MCF 10A (cell line): ENCODE measurements at places on chromosomes 12 and 14. TPM values are rescaled to one million over a fixed set of nuclear protein-coding genes. Genes with fewer than 3 reads are reported as not detected.

- DNase-seq, result peak; percentile 84
These were observed 46.9 kb upstream of the NOS1 start for GRCh38 chr12:117408161-117408791.

DNA sequence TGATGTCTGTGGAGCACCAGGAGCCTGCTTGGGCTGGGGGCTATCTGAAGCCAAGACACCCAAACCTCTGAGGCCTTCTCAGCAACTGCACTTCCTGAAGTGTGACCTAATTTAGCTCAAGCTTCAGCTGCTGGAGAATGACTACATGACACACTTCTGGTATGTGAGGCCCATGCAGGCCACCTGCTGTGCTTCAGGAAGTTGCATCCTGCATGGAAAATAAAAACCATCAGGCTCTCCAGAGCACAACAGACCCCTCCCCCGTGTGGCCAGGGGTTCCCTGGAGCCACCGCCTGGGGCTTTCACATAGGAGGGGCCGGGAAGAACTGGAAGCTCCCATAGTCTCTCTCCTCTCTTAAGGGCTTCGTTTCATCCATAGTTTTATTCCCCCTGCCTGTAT is 217.7 kb downstream of the SLC15A4 start:
- no peak for DNase-seq

DNA sequence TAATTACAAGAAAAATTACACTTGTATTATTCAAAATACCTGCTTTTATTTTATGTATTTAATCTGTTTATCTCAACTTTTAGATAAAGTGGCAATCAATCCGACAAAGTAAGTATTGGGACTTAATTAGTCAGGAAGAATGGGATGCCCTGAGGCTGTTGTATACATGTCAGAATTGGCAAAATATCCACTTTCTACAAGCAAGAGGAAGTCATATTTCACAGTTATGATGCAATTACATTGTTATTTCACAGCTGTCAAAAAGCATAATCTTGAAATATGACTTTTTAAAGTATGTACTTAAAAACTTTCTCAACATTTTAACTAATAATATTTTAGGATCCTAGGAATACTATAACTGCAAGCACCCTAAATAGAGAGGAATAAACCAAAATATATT is 357.1 kb upstream of the MGAT4C start:
- DNase-seq, result peak; percentile 82

DNA sequence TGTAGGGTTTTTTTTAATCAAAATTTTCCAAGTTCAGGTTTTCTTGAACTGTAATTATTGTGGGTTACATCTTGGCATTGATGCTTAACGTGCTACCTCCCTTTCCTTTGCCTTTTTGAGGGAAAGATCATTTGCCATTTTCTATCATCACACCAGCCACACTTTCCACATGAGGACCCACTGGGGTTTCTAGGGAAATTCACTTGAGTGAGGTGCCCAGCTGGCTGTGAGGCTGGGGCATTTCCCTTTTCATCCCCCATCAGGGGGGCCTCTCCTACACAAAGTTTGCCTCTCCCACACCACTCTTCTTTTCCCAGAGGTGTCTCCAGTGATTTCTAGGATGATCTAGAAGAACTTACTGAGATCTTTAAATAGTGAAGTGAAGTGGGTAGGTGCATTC is 335.7 kb downstream of the BMP4 start:
- DNase-seq, result no peak

GRCh38 chr12:11622876-11623281 is 26.6 kb upstream of the ETV6 start:
- DNase-seq, result no peak

GRCh38 chr12:27984275-27984674 is 11.7 kb upstream of the PTHLH start:
- no peak for DNase-seq

DNA sequence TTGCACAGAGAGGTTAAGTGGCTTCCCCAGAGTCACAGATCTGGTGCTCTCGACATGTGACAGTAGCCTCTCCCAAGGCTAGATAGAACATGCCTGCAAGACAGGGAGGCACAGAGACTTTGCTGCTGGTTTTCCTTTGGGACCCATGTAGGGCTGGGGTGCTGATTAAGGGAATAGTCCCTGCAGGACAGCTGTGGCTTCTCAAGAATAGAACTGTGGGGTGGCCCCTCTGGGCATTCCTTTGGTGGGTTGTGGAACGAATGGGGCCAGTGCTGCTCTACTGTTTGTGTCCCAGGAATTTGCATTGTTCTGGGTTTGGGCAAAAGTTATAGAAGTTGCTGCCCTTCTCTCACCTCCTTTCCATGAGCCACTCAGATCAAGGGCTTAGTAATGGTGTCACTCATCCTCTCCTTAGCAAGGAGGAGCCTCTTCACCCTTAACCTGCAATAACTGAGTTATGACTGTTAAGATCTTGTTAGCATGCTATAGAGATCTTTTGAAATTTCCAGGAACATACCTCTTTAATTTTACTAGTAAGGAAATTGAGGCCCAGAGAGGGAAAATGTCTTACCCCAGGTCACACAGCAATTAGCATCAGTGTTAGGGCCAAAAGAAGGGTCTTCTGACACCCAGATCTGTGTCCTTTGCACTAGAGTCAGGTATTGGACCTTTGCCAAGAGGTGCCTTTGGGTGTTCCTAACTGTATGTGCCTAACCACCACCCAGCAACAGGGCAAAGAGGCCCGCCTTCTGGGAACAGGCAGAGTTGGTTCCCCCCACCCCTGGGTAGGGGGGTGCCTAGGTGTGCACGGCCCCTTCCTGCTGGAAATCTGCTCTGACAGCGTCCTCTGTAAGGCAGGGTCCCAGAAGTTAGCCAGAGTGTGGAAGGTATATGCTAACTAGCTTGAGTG is 31.4 kb downstream of the CD9 start:
- no peak for DNase-seq

GRCh38 chr14:60204843-60205774 is 39.9 kb upstream of the DHRS7 start:
- no peak for DNase-seq

- DNase-seq, result no peak
These were observed 95.2 kb downstream of the FAR2 start for GRCh38 chr12:29244159-29244765.

DNA sequence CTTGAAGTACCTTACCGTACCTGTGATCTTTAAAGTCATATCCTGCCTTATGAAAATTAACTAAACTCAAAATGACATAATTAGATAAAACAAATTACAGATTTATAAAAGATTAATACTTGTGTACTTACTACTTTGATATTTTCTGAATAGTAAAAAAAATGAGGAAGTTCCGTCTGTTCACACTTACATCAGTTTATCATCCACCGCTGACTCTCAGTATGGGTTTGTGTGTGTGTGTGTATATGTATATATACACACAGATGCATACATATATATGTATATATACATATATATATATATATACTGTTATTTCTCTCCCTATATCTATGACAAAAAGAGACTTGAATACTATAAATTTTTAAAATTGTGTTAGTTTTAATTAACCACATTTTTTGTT is 65.0 kb upstream of the MON2 start:
- no peak for DNase-seq

DNA sequence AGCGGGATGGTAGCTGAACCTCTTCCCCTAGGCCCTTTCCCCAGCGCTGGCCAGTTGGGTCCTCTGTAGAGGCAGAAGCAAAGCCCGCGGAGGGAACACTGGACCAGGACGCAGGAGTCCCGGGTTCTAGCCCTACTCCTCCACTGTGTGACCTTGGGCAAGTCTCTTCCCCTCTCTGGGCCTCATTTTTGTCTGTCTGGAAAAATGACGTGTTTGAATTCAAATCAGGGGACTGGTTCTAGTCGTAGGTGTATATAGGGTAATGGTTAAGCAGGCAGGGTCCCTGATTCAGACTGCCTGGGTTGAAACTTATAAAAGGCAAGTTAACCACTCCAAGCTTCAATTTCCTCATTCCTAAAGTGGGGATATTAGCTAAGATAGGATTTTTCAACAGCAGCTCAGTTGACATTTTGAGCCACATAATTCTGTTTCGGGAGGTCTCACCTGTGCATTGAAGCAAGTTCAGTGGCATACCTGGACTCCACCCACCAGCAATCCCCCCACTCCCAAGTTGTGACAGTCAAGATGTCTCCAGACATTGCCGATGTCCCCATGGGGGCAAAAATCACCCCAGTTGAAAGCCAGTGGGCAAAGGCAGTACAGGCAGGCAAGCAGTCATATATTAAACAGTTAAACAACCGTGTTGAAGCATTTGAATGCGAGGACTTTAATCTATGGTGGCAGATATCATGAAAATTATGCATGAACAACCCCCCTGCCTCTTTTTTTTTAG is 899 bp downstream of the TPCN1 start:
- peak; percentile 53 for DNase-seq

GRCh38 chr12:87509237-87509820 is 519.9 kb downstream of the C12orf50 start:
- DNase-seq, result peak; percentile 72

DNA sequence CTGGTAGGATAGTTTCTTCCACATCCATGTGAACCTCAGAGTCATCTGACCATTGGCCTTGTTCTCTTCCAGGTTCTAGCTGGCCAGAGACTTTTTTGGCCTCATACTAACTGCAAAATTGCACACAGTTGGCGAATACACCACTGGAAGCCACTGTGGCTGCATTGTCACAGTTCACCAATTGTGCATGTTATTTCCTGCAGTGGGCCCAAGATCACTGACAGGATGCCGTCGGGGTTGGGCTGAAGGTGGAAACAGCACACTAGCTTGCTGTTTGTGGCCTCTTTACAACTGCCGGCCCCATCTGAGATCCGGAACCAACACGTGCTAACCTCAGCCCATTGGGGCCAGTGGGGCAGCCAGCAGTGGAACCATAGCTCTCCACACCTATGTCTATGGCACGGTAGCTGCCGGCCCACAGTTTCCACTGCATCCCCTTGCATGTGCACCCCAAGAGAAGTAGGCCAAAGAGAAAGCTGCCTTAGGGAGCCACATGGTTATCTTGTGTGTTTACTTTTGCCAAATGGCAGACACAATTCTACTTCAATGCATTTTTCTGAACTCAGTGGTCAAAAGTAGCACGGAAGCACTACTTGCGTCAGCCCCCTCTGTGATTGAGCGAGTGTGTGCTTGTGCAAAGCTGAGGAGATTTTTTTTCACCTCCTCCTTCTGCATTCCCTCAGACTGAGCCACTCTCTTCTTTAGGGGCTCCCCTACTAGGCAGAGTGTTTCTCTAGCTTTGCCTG is 464.0 kb downstream of the RAD51B start:
- no peak for DNase-seq

DNA sequence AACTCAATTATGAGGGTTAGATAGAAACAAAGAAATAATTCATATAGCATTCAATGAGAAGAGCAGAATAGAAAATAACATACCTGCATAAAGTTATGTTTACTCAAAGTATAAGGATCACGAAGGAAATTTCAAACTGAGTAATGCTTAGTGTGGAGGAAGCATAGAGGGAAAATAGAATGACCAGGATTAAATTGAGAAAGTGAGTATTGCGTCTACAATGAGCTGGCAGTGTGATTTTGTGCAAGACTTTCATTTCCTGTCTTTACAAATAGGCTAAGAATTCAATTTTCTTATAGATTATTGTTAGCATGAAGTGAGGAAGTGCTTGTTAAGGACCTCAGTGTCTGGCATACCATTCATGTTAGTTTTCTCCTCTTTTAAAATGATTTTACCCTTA is 12.0 kb downstream of the ADGRD1 start:
- peak; percentile 20 for DNase-seq

DNA sequence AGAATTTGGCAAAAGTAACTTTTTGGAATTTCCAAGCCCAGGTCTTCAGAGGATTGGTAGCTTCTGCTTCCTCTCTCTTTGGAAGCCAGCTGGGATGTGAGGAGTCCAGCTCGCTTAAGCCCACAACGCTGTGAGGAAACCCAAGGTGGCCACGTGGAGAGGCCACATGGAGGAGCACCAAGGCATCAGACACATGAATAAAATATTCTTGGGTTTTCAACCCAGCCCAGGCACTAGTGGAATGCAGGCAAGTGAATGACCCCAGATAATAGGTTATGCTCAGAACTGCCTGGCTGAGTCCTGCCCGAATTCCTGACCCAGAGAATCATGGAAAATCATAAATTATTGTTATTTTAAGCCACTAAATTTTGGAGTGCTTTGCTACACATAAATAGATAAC is 119.7 kb upstream of the PARP11 start:
- DNase-seq, result no peak

DNA sequence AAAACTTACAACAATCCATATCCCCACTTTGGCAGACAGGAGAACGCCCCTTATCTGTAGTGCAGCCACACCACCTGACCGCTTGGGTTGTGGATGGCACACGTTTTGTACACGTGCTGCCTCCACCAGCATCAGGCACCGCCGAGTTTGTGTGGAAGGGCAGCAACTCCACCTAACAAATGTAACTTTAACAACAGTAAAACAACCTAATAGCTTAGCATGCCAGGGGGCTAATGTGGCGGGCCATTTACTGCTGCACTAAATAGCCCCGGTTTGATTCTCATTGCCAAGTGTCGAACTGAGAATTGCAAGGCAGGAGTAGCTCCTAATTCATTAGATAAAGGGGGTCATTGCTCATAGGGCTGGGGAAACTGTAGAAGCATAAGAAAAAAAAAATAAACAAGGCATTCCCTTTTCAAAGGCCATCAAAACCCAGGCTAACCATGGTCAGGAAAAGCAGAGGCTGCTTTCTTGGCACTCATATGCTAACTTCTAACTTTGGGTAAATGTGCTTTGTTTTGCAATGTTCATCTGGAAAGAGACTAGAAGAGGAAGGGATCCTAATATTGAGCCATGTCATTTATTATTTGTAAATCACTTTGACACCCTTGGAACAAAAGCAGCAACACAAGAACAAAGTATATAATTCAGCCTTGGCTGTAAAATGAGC is 279.7 kb upstream of the SOX5 start:
- DNase-seq, result no peak

DNA sequence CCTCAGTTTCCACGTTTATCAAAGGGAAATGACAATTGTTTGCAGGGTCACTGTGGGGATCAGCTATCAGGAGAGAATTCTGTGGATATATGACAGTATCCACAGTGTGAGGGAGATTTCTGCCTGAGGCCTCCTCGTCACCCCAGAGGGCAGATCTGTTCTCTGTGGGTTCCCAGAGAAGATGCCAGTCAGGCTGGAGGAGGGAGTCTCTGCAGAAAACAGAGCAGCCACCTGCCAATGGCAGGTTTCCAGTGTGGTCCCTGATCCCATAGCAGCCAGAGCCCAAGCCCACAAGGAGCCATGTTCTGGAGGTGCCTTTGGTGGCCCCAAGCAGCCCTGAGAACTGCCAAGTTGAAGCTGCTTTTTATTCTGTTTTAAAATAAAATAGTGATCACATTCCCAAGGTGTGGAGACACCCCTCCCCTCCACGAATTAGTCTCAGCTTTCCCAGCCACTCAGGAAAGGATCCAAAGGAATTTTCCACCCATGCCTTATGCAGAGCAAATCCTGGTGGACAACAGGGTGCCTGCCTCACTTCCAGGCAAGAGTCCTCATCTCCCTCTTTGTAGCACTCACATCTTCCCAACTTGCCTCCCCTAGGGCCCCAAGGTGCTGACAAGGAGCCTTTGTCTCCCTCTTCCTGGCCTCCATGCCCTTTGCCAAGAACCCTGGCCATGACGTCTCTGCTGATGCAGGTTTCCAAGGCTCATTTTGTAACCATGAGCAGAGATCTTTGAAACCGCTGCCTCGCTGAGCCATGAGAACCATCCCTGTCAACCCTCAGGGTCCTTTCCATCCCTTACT is 20.4 kb downstream of the CMKLR1 start:
- DNase-seq, result no peak

GRCh38 chr14:103302966-103303365 is 31.1 kb upstream of the EIF5 start:
- no peak for DNase-seq

GPR84 gene
- 0.17 TPM in 1 of 2 replicates, not detected in the other for total RNA-seq

RD3L gene
- not detected in 2 replicates for total RNA-seq

GYS2 gene
- 0.29 and 0.47 TPM in 2 replicates for total RNA-seq

PMEL gene
- total RNA-seq, result 0.59 TPM in 1 of 2 replicates, not detected in the other

FLVCR2 gene
- 3.2 and 4.2 TPM in 2 replicates for total RNA-seq

ART4 gene
- not detected in 2 replicates for total RNA-seq

PARPBP gene
- total RNA-seq, result 11.9 and 15.1 TPM in 2 replicates

PYGL gene
- total RNA-seq, result 75.4 and 87.3 TPM in 2 replicates
